ENCODE measurements at places on chromosomes 4 and X.

DNA sequence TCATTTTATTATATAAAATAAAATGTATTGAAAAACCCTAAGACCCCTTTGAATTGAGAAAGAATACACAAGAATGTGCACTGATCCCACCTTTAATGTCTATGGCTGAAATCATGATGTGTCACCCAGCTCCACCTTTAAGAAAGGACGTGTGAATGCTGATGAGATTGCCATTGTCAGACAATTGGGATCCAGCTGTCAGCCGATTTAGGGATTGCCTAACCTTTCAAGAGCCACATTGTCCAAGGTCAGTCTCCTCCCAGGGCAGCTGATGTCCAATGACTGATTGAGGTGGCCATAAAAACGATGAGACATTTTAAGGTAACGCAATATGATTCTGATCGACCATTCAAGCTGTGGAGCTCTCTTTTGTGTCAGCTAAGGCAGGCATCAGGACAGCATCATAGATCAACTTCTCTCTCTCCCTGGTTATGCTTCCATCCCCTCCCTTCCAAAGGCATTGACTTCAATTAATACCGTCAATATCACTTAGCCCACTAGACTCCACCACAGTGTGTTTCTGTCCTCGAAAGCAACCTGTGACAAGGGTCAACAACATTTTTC lies 1676.4 kb downstream of the PCDH7 start:
- H3K27me3 ChIP-seq, result no peaks in the 10 kb centered on the region
- DNase-seq, result no peak
- H3K4me1 ChIP-seq, result no peaks in the 10 kb centered on the region
- no peak overlapping the region for H3K4me3 ChIP-seq
- H3K27ac ChIP-seq, result no peak overlapping the region

DNA sequence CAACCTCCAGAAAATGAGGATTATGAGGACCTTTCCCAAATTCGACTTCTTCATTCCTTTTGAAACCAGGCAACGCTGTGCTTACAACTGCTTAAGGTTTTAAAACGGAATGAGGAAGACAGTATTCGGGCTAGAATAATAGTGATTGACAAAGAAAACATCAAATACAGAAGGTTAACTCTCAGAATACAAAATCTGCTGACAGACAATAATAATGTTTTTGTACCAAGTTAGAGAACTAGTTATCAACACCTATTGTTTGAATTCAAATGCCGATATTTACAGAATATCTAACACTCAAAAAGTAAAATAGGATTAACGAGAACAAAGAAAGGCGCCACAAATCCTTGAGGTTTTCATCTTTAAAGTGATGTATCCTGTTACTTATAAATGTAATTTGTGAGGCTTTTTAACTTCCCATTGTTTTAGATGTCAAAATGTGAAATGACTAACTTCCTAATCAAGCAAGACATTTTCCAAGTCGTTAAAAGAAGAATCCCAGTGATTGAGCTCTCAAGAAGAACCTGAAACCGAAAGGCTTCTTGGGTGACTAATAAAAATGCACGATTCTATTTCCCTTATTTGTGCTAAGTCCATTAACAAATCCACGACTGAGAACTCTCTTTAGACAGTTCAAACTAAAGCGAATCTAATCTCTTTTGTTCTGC lies 118.3 kb downstream of the SORBS2 start:
- H3K4me3 ChIP-seq, result no peak overlapping the region
- no peak overlapping the region for H3K27ac ChIP-seq
- H3K36me3 ChIP-seq, result no peaks in the 10 kb centered on the region
- no peak for DNase-seq
- no peaks in the 10 kb centered on the region for H3K4me1 ChIP-seq
- H3K27me3 ChIP-seq, result peaks cover 2% of the 10 kb centered on the region

DNA sequence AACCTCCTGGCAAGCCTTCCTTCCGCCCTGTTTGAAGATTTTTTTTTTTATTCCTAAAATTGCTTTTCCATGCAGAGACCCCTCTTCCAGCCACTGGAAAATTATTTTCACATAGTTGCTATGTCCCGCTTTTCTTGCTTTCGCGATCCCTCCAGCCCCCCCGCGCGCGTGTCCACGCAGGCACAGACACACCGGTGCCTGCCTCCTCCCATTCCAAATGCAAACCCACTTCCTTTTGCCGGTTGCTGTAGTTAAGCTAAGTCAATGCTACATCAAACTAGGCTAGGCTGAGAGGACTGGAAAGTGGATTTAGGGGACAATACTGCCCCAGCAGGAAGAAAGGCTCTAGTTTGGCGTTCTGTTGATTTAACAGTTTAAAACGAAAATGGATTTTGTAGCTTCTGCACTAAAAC lies 111.0 kb downstream of the DHX15 start:
- H3K4me1 ChIP-seq, result peaks cover 40% of the 10 kb centered on the region
- peaks cover 80% of the 10 kb centered on the region for H3K27me3 ChIP-seq
- DNase-seq, result no peak
- H3K4me3 ChIP-seq, result peak overlapping the region; percentile 81
- no peaks in the 10 kb centered on the region for H3K36me3 ChIP-seq

- no peaks in the 10 kb centered on the region for H3K4me1 ChIP-seq
- H3K27ac ChIP-seq, result no peak overlapping the region
- no peak for DNase-seq
- no peaks in the 10 kb centered on the region for H3K27me3 ChIP-seq
Measured at GRCh38 chrX:78708262-78708661, 39.3 kb upstream of the LPAR4 start.

DNA sequence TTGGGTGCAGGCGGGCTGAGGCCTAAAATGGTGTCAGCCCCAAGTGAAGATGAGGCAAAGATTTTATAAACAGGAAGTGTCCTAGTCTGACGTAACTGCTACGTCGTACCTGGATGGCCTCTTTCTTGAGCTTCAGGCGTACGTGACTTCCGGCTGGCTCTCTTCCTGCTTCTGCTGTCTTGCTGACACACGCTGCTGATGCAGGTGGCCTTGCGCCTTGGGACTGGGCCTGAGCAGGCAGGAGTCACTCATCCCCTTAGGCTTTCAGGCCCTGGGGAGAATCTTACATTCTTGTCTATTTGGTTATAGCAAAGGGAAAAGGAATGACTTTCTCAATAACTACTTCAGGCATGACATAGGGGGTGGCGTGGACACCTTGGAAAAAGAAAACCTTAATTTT lies 20.1 kb upstream of the ABRAXAS1 start:
- H3K4me1 ChIP-seq, result peaks cover 11% of the 10 kb centered on the region
- no peak for DNase-seq
- H3K4me3 ChIP-seq, result no peak overlapping the region
- peak overlapping the region; percentile 77 for H3K27ac ChIP-seq

DNA sequence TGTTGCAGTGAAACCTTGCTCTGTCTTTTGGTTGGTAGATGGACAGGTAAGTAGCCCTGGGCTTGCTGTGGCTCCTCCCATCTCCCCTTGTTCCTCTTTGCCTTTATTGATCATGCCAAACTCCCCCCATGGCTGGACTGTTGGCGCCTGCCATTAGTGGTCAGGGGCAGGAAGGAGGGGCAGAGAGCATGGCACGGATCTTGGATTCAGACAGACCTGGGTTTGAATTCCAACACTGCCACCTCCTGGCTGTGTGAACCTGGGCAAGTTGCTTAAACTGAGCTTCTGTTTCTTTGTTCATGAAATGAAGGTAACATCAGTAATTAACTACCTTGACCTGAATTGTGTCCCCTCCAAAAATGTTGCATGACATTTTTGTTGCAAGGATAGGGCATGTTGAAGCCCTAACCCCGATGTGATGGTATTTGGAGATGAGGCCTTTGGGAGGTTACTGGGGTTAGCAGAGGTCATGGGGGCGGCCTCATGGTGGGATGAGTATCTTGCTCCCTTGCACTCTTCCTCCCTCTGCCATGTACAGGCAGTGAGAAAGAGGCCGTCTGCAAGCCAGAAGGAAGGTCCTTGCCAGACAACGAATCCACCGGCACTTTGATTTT lies 6.0 kb downstream of the SLC2A9 start:
- H3K4me3 ChIP-seq, result no peak overlapping the region
- no peaks in the 10 kb centered on the region for H3K36me3 ChIP-seq
- H3K27ac ChIP-seq, result peak overlapping the region; percentile 63

GRCh38 chrX:103831342-103831802 lies 685 bp downstream of the RAB9B start:
- no peak overlapping the region for H3K27ac ChIP-seq
- peak; percentile 53 for DNase-seq

Measured in activated CD4-positive, alpha-beta T cell treated with anti-CD3 and anti-CD28 coated beads, Interleukin-2, amount 10 ng/mL, durations not matched to agents 7 days and 5 days (primary cell).